ENCODE measurements at places on chromosomes 11 and 22. TPM values are rescaled to one million over a fixed set of nuclear protein-coding genes. Genes with fewer than 3 reads are reported as not detected.

DNA sequence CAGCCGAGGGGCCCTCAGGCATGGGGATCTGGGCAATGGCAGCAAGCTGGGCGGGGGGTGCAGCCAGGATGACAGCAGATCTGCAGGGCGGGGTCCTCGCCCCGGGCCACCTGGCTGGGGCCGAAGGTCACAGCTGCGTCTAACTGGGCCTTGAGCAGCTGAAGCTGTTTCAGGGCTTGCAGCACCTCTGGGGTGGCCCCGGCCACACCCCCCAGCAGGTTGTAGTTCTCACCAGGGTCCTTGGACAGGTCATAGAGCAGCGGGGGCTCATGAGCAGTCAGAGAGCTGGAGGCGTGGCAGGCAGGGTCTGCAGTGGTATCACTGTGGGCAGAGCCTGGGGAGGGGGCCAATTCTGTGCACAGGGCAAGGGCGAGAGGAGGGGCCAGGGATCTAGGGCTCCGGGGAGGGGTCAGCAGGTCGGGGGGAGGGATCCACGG is 2.8 kb downstream of the ARSA start:
- DNase-seq, result no peak

The FOLR2 gene
- total RNA-seq, result not detected

- no peak for DNase-seq
These were observed 308.8 kb downstream of the DYNC2H1 start for GRCh38 chr11:103418014-103418413.

The DNAJB7 gene
- total RNA-seq, result not detected

The MS4A15 gene
- not detected for total RNA-seq

The DUSP8 gene
- 1.4 TPM for total RNA-seq

The PIH1D2 gene
- 0.67 TPM for total RNA-seq

The RBMXL2 gene
- not detected for total RNA-seq

DNA sequence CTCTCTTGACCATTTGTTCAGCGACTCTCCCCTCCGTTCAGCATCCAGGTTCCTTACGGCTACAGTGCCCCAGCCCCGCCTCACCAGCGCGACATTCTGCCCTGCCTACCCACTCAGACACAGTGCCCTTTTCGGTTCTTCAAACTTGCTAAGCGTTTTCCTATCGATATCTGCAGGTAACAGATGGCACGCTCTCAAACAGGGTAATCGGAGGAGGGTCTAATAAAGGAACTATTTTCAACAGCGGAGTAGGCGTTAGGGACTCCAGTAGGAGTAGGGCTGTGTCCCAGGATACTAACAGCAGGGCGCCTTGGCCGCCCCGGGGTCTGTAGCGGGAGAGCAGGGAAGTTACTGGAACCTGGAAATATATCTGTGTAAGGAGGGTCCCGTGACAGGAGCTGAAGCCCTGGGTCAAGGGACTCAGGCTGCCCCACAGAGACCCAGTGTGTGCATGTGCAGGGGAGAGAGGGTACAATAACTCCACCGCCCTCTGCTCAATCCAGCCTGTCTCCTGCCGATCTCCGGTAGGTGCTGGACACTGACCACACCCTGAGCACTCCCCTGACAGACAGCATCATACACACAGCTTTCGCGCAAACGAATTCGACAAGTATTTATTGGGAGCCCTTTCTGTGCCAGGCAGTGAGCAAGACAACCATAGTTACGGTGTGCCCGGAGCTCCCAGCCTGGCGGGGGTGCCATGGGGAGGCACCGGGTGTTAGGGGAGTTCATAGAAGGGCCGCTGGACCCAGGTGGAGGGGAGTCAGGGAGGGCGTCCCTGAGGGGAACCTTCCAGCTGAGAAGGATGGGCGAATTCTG is 2.1 kb downstream of the KLHL35 start:
- DNase-seq, result no peak

- no peak for DNase-seq
These were observed 106.0 kb upstream of the LMO1 start for GRCh38 chr11:8369592-8370205.

The SUSD2 gene
- 0.95 TPM for total RNA-seq

DNA sequence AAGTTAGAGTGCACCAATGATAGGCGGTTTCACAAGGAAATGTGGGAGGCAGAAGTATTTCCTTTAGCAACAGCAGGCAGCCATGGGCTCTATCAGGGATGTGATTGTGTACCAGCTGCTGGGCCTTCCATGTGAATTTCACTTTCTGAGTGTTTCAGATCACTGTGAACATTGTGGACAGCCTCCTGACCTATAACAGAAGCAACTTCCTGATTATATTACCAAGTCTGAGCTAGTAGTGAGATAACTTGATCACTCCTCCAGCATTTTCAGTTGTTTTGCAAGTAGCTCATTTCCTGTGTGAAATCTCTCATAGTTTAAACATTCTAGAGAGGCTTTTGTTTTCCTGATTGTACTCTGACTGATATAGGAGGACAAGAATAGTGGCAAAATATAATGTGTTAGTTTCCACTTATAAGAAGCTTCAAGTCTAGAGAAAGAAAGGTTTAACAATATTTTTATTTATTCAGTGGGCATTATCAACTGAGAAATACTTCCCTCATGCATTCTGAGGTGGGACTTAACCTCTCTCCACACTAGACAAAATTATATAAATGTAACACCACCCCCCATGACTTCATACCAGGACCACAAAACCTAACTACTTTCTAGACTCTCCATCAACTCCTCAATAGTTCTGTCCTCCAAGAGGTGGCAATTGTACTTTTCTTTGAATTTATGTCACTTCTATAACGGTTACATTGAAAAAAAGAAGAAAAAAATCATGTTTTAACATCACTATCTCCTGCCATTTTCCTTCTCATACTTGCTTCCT is 184.2 kb upstream of the LUZP2 start:
- DNase-seq, result no peak

DNA sequence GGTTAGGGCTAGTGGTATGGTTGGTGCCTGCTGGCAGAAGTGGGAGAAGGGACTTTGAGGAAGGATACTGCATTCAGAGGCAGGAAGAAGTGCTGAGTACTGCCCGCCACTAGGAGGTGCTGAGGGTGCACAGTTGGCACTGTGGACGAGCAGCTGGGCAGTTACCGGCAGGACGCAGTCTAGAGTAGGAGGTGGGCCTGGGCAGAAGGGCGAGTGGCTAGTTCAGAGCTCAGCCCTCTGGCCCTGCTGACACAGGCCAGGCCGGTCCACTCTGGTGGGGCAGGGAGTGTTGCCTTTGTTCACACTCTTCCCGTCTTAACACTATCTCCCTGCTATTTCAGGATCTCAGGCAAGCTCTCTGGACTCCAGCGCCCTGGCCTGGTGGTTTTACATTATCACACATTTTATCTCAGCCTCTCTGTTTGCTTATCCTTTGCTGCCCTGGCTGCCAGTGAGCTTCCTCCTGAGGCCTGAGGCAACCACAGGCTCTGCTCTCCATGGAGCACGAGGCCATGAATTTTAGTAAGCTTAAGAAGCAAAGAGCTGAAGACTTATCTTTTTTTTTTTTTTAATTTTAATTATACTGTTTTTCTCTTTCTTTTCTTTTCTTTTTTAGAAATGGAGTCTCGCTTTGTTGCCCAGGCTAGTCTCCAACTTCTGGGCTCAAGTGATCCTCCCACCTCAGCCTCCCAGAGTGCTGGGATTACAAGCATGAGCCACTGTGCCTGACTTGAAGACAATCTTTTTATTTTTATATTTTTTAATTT is 26.9 kb downstream of the SNAP29 start:
- DNase-seq, result peak; percentile 64

DNA sequence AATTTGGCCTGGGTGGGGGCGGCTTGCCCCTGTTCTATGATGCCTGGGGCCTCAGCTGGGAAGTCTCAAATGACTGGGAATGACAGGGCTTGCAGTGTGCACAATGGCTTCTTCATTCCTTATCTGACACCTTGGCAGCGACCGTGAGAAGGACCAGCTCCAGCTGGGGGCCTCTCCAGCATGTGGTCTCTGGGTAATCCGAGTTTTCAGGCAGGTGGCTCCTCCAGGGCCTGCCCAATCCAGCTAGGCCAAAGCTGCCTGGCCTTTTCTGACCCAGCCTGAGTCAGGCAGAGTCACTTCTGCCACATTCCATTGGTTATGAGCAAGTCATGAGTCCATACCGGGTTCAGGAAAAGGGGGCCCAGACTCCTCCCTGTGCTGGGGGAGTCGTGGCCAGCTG is 646.0 kb downstream of the OPCML start:
- no peak for DNase-seq

DNA sequence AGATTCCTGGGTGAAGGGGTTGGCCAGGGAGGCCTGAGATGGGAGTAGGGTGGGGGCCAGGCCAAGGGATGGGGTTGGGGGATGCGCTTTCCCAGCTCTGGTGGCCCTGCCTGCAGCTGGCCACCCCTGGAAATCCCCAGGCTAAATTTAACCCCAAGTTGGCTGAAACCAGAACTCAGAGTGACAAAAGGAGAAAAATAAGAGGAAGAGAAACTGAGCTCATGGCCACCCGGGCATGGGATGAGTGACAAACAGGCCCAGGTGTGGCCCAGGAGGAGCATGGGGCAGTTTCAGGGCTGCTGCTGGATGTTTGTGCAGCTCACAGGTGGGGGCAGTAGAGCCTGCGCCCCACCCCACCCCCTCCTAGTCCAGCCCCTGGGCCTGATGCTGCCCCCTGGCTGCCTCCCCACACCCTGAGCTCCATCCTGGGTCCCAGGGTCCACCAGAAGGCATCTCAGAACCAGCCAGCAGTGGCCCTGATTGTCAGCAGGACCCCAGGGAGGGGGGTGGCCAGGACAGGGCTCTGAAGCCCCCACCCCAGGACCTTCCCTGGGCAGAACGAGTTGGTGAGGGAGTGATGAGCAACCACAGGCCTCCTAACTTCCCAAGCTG is 48.0 kb downstream of the IGLL5 start:
- peak; percentile 59 for DNase-seq

DNA sequence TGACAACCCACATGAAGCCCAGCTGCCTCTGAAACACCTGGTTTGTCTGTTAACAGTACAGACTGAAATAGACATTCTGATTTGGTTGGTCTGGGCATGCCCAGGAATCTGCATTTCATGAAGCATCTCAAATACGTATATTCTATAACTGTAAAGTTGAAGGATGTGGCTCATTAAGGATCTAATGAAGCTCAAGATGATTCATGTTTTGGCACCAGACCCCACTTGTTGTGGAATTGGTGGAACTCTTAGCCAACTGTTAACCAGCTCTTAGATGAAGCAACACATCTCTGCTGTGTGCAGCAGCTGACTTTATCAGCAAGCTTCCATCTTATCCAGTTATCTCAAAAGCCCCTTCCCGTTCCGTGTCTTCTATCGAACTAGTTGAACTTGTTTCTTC is 232.2 kb downstream of the INSC start:
- DNase-seq, result no peak

DNA sequence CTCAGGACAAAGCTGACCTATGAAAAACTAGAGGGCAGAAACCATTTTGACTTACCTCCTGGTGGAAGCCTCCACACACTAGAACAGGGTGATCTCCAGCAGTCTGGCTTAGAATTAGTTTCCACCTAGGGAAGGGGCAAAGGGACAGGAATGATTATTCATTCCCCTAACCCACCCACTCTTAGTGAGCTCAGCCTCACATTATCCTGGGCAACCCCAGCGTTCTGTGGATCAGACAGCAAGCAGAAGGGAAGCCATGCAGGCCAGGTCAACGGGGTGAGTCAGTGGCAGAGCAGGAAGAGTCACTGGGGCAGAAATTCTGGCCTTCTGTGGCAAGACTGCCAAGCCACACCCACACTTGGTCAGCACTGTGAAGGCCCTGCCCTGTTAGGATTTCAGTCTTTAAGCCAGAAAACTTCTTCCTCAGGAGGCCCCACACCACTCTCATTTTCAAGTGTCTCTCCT is 10.5 kb downstream of the NUMA1 start:
- DNase-seq, result no peak

The ZNF280A gene
- total RNA-seq, result not detected

DNA sequence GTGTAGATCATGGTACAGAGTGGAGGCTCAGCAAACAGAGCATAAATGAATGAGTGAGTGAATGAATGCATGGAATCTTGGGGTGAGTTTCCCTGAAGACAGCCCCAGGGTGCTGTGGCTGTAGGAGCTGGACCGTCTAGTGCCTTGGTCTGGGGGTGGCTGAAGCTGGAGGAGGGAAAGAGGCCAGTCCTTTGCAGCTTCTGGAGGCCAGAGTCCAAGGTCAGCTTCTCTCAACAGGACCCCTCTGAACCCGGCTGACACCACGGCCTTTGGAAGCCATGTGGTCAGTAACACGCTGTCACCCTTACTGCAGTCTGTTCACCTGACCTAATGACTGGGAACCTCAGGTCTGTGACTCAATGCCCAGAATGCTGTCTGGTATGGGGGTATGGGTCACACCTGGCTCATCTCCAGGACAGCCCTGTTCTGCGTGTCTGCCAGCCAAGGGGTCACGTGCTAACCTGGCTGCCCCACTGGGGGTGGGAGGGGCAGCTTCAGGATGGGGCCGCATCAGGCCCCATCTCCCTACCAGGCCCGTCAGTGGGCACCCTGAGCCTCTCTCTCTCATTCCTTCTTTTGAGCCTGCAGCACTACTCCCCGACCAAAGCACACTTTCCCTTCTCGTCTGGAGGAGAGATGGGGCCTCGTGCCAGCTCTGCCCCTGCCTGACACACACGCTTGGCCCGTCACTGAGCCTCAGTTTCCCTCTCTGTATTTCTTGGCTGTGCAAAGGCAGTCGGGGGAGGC is 24.1 kb upstream of the CHKA start:
- DNase-seq, result no peak

The KRTAP5-7 gene
- total RNA-seq, result not detected

DNA sequence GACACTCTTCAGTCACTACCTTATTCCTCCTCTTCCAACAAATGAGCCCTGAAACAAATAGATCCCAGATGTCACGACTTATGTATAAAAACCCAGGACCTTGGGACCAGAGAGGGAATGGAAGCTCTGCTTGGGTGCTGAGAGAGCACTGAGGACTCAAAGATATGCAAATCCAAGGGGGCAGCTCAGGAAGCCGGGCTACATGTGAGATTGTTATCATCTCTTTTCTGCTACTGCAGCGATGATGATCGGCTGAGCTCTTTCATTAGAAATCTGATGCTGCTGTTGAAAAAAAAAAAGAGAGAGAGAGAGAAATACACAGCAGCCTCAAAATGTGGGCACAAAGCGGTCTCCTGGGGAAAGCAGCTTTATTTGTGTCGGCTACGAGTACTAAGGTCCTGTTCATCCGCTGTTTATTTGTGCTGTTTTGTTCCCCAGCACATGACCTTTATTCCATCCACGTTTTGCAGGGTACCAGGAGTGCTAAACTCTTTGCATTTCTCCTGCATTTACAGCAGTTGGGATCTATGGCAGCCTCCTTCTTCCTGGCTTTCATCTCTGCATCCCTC is 120.2 kb downstream of the TRIM29 start:
- DNase-seq, result no peak

Data from activated CD8-positive, alpha-beta T cell treated with anti-CD3 and anti-CD28 coated beads for 36 hours (primary cell).